T-helper 17 cell (primary cell): ENCODE measurements at places on chromosomes 12 and 14. TPM values are rescaled to one million over a fixed set of nuclear protein-coding genes. Genes with fewer than 3 reads are reported as not detected.

The HOXC6 gene
- total RNA-seq: not detected

The COA8 gene
- total RNA-seq: 18.3 TPM

- no peaks in the 10 kb centered on the region for H3K27me3 ChIP-seq
- H3K27ac ChIP-seq: peak overlapping the region; percentile 62
- no peak overlapping the region for H3K4me3 ChIP-seq
- H3K36me3 ChIP-seq: peaks cover 3% of the 10 kb centered on the region
- peaks cover 21% of the 10 kb centered on the region for H3K4me1 ChIP-seq
Observed at GRCh38 chr14:89342049-89342448, 75.0 kb downstream of the FOXN3 start.

The C14orf132 gene
- total RNA-seq: 1.7 TPM

The NDRG2 gene
- 29.8 TPM for total RNA-seq

The WSCD2 gene
- total RNA-seq: not detected

The TMEM30B gene
- 3.5 TPM for total RNA-seq

GRCh38 chr14:90274019-90274418 lies 17.7 kb downstream of the PSMC1 start:
- peaks cover 9% of the 10 kb centered on the region for H3K36me3 ChIP-seq
- H3K4me1 ChIP-seq: peaks cover 22% of the 10 kb centered on the region
- peak overlapping the region; percentile 52 for H3K4me3 ChIP-seq
- peak overlapping the region; percentile 87 for H3K27ac ChIP-seq
- H3K27me3 ChIP-seq: no peaks in the 10 kb centered on the region

GRCh38 chr12:11746024-11746771 lies 96.7 kb downstream of the ETV6 start:
- peaks cover 33% of the 10 kb centered on the region for H3K4me1 ChIP-seq
- H3K4me3 ChIP-seq: no peak overlapping the region
- peaks cover under 1% of the 10 kb centered on the region for H3K36me3 ChIP-seq
- DNase-seq: no peak

DNA sequence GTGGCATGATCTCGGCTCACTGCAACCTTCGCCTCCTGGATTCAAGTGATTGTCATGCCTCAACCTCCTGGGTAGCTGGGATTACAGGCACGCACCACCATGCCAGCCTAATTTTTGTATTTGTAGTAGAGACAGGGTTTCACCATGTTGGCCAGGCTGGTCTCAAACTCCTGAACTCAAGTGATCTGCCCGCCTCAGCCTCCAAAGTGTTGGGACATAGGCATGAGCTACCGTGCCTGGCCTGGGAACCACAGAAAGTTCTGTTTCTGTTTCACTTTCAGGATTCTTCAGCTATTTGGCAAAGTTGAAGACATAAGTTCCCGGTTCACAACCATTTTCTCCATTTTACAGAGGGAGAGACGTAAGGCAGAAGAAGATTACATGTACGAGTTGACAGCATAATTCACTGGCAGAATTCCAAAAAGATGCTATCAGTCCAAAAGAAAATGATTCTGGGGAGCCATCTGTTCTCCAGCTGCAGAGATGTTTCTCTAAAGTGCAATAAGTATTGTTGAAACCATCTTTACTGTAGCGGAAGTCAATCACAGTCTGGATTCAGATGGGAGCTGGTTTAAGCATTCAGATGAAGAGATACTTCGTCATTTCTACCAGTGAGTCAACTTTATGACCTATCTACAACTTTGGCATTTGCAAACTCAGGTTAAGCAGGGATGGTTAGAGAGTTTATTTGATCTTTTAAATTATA lies 8.1 kb upstream of the RNF34 start:
- H3K27ac ChIP-seq: peak overlapping the region; percentile 79
- H3K4me1 ChIP-seq: peaks cover 8% of the 10 kb centered on the region
- H3K36me3 ChIP-seq: no peaks in the 10 kb centered on the region
- H3K4me3 ChIP-seq: peak overlapping the region; percentile 70
- H3K27me3 ChIP-seq: no peaks in the 10 kb centered on the region
- DNase-seq: no peak

The PFDN5 gene
- 566 TPM for total RNA-seq

DNA sequence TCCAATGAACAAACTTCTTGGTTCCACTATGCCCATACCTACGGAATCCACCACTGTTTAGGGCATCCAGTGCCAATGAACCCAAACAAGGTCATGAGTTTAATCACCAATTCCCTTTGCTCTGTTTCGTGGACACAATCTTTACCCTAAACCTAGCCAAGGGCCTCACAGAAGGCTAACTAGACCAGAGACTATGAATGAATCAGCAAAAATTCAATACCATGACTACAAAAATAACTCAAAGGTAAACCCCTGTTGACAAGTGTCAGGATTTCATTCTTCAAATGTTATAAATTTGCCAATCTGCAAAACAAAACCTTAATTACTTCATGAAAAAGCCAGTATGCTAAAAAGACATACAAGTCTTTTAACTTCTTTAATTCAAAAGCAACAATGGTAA lies 96.7 kb downstream of the CEP128 start:
- DNase-seq: no peak
- no peaks in the 10 kb centered on the region for H3K27me3 ChIP-seq
- peak overlapping the region; percentile 24 for H3K27ac ChIP-seq
- H3K36me3 ChIP-seq: peaks cover 1% of the 10 kb centered on the region

DNA sequence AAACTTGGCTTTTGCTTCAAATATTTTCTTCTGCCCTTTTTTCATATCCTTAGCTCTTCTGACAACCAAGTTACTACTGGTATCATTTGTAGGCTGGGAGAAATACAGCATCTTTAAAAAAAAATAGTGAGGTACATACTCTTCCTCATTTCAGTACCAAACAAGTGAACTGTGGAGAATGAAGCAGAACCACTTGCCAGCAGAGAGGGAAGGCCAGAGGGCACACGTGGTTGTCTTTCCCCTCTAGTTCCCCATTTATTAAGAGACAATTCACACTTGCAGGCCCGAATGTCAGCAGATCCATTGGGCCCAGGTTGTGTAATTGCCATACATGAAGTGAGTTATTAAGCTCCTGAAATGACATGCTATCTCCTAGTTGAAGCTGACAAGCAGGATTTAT lies 3.2 kb downstream of the SUSD6 start:
- H3K36me3 ChIP-seq: no peaks in the 10 kb centered on the region
- no peak for DNase-seq

The MSRB3 gene
- total RNA-seq: 0.22 TPM

- peaks cover 8% of the 10 kb centered on the region for H3K36me3 ChIP-seq
- peak overlapping the region; percentile 97 for H3K4me3 ChIP-seq
- H3K27me3 ChIP-seq: no peaks in the 10 kb centered on the region
- DNase-seq: no peak
Observed at GRCh38 chr12:120115692-120116440, 687 bp downstream of the RAB35 start.

The SLC6A12 gene
- total RNA-seq: not detected
